Spinal cord (tissue), 10 donors: ENCODE measurements at places on chromosomes 3 and 15. TPM values are rescaled to one million over a fixed set of nuclear protein-coding genes. Genes with fewer than 3 reads are reported as not detected.

- no peaks in the 10 kb centered on the region for H3K27me3 ChIP-seq
- H3K4me3 ChIP-seq: no peak overlapping the region
- H3K27ac ChIP-seq: no peak overlapping the region
- H3K4me1 ChIP-seq: no peaks in the 10 kb centered on the region
- DNase-seq: no peak
- no peaks in the 10 kb centered on the region for H3K36me3 ChIP-seq
Measured at GRCh38 chr3:86942206-86942605, 48.7 kb downstream of the VGLL3 start.

DNA sequence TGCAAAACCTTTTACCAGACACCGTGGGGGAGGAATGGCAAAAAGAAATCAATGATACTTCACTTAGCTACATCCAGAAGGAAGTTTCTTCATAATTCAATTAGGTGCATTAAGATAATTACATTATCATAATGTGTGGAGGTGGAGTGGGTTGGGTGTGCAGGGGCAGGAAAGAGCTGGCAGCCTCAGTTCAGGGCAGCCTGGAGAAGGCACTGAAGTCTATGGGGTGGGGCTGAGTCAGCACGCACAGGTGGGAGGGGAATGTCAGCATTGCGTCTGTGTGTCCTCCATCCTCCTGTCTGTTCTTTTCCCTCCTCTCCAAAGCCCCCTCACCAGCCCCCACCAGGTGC, 278.8 kb downstream of the GABRG3 start:
- no peaks in the 10 kb centered on the region for H3K27me3 ChIP-seq
- no peak overlapping the region for H3K4me3 ChIP-seq
- peaks cover 5% of the 10 kb centered on the region for H3K36me3 ChIP-seq
- H3K27ac ChIP-seq: no peak overlapping the region

GRCh38 chr15:82660378-82660777, 13.2 kb upstream of the CPEB1 start:
- H3K4me1 ChIP-seq: no peaks in the 10 kb centered on the region
- H3K36me3 ChIP-seq: peaks cover 67% of the 10 kb centered on the region
- H3K27ac ChIP-seq: no peak overlapping the region
- no peaks in the 10 kb centered on the region for H3K27me3 ChIP-seq

- H3K4me3 ChIP-seq: no peak overlapping the region
- no peaks in the 10 kb centered on the region for H3K27me3 ChIP-seq
- no peak overlapping the region for H3K27ac ChIP-seq
- H3K4me1 ChIP-seq: peaks cover 4% of the 10 kb centered on the region
Measured at GRCh38 chr3:141255137-141255845, 23.7 kb downstream of the PXYLP1 start.

DNA sequence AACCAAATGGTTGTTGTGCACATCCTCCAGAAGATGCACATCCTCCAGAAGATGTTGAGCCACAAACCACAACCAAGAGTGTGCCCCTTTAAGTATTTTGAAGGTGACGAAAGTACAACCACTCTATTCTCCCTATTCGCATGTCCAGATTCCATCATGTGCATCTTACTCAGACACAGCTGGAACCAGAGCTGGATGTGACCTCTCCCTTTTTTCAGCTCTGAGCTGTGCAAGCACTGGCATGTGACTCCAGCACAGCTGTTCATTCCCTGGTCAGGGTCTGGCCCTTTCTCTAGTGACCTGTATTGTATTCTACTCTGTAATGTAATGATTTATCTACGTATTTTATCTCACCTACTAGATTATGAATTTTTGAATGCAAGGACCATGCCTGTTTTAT, 29.3 kb upstream of the DLG1 start:
- no peaks in the 10 kb centered on the region for H3K4me1 ChIP-seq
- no peaks in the 10 kb centered on the region for H3K36me3 ChIP-seq
- no peak overlapping the region for H3K4me3 ChIP-seq
- no peak overlapping the region for H3K27ac ChIP-seq
- no peak for DNase-seq

DNA sequence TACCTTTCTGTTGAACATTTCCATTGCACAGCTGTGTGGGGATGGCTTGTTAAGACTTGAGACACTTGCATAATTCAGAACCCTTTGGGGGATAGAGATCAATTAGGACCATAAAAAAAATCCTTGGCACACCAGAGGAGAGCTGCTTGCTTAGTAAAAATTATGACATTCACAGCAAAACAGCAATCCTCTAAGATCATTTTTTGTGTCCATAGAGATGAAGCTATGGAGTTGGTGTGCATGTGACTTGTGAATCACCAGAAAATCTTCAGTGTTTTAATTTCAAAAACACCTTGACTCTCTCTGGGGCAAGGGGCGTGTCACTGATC, 7.7 kb downstream of the COL8A1 start:
- no peaks in the 10 kb centered on the region for H3K27me3 ChIP-seq
- no peaks in the 10 kb centered on the region for H3K36me3 ChIP-seq
- no peak overlapping the region for H3K27ac ChIP-seq
- H3K4me1 ChIP-seq: no peaks in the 10 kb centered on the region
- no peak for DNase-seq

GRCh38 chr3:21645121-21645897, 105.7 kb downstream of the ZNF385D start:
- no peaks in the 10 kb centered on the region for H3K27me3 ChIP-seq
- H3K27ac ChIP-seq: no peak overlapping the region
- H3K4me1 ChIP-seq: no peaks in the 10 kb centered on the region
- DNase-seq: no peak
- no peak overlapping the region for H3K4me3 ChIP-seq

DNA sequence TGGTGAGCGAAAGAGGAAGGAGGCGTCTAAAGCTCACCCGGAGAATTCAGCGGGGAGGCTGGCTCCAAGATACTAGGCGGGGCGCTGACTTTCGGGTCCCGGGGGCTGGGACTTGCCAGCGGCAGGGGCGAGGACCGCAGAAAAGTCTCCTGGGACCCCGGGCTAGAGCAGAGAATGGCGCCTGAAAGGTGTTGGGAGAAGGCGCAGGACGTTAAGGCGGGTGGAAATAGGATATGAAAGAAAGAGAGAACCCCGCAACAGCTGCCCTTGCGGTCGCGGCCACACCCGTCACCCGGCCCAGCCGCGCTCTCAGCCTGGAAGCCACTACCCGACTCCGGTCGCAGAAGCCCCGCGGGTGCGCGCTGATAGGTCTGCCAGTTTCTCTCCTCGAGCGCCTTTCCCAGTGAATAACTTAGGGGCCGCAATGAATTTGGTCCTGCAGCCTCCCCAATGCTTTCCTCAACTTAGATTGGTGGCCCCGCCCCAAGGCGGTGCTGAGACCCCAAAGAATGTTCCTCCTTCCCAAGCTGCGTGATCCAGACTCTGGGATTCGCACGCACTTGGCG, 604 bp downstream of the LTK start:
- H3K27ac ChIP-seq: no peak overlapping the region
- peaks cover 27% of the 10 kb centered on the region for H3K4me1 ChIP-seq
- peaks cover 45% of the 10 kb centered on the region for H3K27me3 ChIP-seq
- peak overlapping the region; percentile 31 for H3K4me3 ChIP-seq
- DNase-seq: no peak

- no peaks in the 10 kb centered on the region for H3K27me3 ChIP-seq
- peaks cover 15% of the 10 kb centered on the region for H3K36me3 ChIP-seq
- no peak overlapping the region for H3K4me3 ChIP-seq
- peaks cover 3% of the 10 kb centered on the region for H3K4me1 ChIP-seq
- H3K27ac ChIP-seq: peak overlapping the region; percentile 13
- DNase-seq: no peak
Measured at GRCh38 chr15:64111679-64112050, 15.9 kb downstream of the SNX1 start.

GRCh38 chr3:67650084-67650483, 4.3 kb downstream of the SUCLG2 start:
- peaks cover 9% of the 10 kb centered on the region for H3K4me1 ChIP-seq
- no peaks in the 10 kb centered on the region for H3K27me3 ChIP-seq
- DNase-seq: peak; percentile 14
- H3K36me3 ChIP-seq: no peaks in the 10 kb centered on the region
- H3K4me3 ChIP-seq: no peak overlapping the region
- no peak overlapping the region for H3K27ac ChIP-seq

DNA sequence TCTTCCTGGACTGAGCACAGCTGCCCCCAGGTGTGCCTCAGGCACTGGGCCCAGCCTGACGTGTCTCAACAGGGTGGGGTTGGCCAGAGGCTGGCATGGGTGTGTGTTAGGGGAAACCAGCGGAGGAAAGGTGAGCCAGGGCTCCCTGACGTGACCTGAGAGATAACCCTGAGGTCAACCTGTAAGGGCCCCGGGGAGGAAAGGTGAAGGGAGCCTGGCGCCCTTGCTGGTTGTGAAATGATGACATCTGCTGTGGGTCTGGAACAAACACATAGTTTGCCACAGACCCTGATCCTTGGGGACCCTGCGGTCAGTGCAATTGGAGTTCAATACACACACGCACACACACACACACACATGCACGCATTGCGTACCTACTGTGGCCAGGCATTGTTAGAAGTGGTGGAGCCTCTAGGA, 100.2 kb upstream of the TLE3 start:
- peaks cover 6% of the 10 kb centered on the region for H3K27me3 ChIP-seq
- no peak overlapping the region for H3K27ac ChIP-seq
- DNase-seq: no peak
- no peaks in the 10 kb centered on the region for H3K36me3 ChIP-seq
- peaks cover 39% of the 10 kb centered on the region for H3K4me1 ChIP-seq
- H3K4me3 ChIP-seq: no peak overlapping the region

DNA sequence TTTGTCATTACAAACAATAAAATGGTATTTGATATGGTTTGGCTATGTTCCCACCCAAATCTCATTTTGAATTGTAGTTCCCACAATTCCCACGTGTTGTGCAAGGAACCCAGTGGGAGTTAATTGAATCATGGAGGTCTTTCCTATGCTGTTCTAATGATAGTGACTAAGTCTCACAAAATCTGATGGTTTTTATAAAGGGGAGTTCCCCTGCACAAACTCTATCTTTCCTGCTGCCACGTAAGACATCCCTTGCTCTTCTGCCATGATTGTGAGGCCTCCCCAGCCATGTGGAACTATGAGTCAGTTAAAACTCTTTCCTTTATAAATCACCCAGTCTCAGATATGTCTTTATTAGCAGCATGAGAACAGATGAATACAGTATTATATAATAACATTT, 15.4 kb upstream of the AADAC start:
- H3K4me1 ChIP-seq: no peaks in the 10 kb centered on the region
- H3K4me3 ChIP-seq: no peak overlapping the region
- no peaks in the 10 kb centered on the region for H3K36me3 ChIP-seq
- DNase-seq: no peak

- no peaks in the 10 kb centered on the region for H3K27me3 ChIP-seq
- peaks cover 7% of the 10 kb centered on the region for H3K4me1 ChIP-seq
- no peak overlapping the region for H3K27ac ChIP-seq
- H3K4me3 ChIP-seq: no peak overlapping the region
Measured at GRCh38 chr15:92069308-92070250, 216.1 kb downstream of the SLCO3A1 start.

- no peak overlapping the region for H3K4me3 ChIP-seq
- H3K27ac ChIP-seq: no peak overlapping the region
- no peaks in the 10 kb centered on the region for H3K4me1 ChIP-seq
- DNase-seq: no peak
- no peaks in the 10 kb centered on the region for H3K27me3 ChIP-seq
Measured at GRCh38 chr3:40290396-40290795, 19.1 kb upstream of the EIF1B start.

DNA sequence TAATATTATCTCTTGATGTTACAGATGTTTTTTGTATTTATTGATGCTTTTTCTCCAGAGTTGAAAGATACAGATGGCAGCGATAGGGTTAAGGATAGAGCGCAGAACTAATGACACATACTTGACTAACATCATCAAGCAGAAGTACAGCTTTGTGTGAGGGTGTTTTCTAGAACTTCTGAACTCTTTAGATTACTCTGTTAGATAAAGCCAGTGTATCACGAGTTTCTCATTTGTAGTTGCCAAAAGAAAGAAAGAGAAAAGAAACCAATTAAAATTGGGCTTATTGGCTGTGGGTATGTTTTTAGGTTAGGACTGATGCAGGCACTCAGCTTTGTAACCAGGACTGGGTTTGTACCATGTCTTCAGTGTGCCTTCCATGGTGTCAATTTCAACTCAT, 6.6 kb upstream of the GPR171 start:
- H3K4me3 ChIP-seq: no peak overlapping the region
- no peaks in the 10 kb centered on the region for H3K4me1 ChIP-seq
- H3K27me3 ChIP-seq: no peaks in the 10 kb centered on the region
- H3K27ac ChIP-seq: no peak overlapping the region
- DNase-seq: no peak
- H3K36me3 ChIP-seq: no peaks in the 10 kb centered on the region

DNA sequence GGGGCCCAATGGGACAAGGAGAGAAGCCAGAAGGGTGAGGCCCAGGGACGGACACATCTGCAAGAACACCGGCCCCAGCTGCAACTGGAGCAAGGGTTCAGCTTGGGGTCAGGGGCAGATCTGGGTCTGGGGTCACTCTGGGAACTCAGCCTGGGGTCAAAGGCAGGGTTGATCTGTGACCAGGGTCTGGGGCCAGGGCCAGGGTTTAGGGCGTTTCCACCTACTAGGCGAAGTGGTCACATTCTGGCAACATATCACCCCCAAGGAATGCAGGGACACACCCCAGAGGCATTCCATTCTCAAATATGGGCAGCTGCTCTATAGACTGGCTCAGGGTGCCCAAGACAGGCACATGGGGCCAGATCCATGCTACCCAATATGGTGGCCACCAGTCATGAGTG, 9.0 kb downstream of the UROC1 start:
- H3K4me3 ChIP-seq: no peak overlapping the region
- H3K27ac ChIP-seq: no peak overlapping the region
- DNase-seq: no peak
- no peaks in the 10 kb centered on the region for H3K36me3 ChIP-seq
- H3K27me3 ChIP-seq: no peaks in the 10 kb centered on the region

Gene PLIN1
- total RNA-seq: 0.89 TPM

Gene CASR
- total RNA-seq: 0.11 TPM

Gene SPATA12
- total RNA-seq: not detected

Gene PSTPIP1
- total RNA-seq: 3.3 TPM

Gene PAK6
- 4.4 TPM for total RNA-seq
